Cortex of kidney (tissue), 1 donor: ENCODE measurements at places on chromosomes 11 and 22.

DNA sequence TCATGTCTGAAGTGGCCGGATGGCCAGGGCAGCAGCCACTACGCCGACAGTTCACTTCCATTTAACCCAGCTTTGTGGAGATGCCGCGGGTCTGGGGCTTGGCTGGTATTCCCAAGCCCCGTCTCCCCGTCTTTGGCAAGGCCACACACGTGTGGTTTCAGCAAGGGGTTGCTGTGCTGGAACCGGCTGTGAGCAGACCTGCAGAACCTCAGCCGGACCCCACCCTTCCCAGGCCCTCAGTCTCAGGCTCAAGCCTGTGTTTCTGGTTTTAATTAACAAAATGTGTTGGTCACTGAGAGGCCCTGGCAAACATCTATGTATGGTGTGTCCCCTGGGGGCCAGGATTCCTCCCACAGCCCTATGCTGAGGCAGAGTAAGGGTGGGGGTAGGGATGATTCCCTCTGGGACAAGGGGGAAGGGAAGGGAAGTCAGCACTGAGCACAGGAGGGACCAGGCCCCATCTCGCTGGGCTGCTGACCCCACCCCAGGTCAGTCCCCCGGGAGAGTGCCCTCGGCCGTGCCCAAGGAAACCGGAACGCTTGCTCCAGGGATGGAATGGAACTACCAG, 9.3 kb downstream of the OSBPL5 start:
- no peak for DNase-seq

DNA sequence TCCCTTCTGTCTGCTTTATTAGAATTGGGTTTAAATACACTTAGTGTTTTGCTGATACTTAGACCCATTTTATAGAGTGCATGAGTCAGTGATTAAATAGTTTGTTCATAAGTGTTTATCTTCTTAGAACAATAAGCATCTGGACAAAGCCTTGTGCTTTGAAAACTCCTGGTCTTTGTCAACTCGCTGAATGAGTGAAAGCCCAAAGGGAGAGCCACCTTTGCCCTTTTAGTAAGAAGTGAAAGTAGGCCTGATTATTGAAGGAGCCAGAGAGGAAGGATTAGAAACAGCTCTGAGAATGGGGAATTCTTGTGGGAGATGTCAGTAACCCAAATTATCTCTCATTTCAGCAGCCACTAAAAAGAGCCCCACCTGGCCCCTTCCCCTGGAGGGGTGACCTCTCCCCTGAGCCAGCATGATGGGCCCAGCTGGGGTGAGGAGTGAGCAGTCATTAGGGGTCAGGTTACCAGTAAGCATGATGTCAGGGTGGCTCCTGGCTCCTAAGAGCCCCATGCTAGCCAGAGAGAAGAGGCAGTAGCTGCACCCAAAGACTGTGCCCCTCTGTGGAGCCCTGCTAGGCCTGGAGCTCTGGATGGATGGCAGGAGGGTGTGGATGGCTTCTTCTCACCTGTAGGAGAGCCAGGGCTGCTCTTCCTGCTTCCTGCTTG, 125.1 kb upstream of the E2F8 start:
- no peak for DNase-seq

GRCh38 chr11:87290304-87290922, 252.7 kb downstream of the TMEM135 start:
- DNase-seq, result no peak

DNA sequence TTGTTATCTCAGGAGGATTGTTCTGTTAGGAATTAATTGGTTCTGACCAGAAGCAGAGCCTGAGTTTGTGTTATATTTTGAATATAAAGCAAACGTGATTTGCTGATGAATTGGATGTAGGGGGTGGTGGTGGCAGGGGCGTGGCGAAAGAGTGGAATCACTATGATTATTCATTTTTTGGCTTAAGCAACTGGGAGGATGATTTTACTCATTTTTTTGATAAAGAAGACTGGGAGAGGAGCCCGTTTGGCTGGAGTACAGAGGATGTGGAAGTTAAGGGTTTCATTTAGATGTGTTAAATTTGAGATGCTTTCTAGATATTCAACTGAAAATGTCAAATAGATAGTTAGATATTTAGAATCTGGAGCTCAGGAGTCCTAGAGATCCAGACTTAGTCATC, 83.4 kb upstream of the MYO18B start:
- DNase-seq, result no peak

DNA sequence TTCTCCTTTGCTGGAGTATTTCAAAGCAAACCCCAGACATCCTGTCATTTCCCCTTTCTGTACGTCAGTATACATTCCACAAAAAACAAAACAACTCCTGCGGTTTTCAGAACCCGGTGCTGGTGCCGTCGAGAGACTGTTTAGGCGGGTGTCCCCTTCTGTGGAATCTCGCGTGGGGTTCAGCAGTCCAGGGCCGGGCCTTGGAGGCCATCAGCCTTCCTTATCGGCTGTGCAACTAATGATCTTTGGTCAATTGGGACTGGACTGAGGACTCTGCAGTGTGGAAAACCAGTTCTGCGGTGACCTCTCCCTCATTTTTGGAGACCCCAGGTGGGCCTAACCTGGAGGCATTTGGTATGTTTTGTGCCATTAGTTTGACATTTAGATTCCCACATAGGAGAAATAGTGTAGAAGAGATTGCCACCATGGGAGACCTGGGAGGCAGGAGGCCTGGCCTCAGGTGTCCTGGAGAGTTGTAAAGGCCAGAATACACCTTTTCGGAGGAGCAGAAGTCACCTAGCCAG, 84.4 kb downstream of the TBC1D22A start:
- no peak for DNase-seq

GRCh38 chr11:117807482-117808327, 10.7 kb upstream of the DSCAML1 start:
- DNase-seq, result no peak

- no peak for DNase-seq
Observed at GRCh38 chr11:79274636-79275331, 166.0 kb downstream of the TENM4 start.

GRCh38 chr22:19066531-19067271, 55.5 kb downstream of the DGCR2 start:
- DNase-seq, result no peak

DNA sequence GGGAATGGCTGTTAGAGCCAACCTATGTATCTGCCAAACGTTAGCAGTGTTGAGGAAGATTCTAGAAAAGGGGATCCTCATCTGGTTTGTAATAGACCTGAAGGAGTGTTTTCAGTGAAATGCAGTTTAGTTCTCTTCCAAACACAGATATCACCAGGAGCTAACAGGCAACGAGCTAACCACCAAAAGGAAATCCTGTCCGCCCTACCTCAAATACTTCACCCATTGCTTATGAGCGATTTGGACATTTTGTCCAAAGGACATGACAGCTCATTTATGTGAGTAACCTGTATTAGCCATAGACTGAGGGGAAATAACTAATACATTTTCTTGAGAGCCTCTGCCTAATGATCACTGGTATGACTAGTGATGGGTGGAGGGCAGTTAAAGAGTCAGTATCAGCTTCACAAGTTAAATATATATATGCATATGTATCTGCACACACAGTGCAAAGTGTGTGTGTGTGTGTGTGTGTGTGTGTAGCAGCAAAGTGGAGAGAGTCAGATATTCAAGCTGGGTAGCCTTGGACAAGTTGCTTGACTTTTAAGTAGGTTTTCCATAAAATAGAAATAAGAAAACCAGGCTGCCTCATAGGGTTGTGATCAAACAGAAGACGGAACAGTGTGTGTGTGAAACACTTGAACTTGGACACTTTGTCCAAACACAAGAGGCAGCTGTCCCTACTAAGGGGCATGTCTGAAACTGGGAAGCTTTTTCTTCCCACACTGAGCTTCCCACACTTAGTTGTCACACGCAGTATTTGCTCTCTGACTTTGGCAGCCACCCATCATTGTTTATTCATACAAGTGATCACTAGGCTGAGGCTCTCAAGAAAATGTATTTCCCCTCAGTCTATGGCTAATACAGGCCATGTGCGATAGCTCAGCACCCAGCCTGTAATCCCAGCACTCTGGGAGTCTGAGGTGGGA, 940 bp upstream of the C11orf91 start:
- DNase-seq, result no peak

DNA sequence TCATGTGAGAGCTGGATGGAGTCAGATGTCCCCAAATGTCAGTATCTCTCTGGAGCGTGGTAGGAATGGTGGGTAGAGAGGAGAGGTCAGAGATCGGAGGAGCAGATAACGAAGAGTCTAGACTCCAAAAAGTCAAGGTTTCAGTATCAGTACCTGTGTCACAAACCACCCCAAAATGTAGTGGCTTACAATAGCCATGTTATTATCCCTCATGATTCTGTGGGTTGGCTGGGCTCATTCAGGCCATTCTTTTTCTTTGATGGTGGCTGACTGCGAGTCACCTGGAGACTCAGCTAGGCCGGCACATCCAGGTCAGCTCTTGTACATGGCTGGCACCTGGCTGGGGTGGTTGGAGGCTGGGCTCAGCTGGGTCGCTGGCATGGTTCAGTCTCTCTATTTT, 7.3 kb upstream of the SSTR3 start:
- DNase-seq, result no peak

DNA sequence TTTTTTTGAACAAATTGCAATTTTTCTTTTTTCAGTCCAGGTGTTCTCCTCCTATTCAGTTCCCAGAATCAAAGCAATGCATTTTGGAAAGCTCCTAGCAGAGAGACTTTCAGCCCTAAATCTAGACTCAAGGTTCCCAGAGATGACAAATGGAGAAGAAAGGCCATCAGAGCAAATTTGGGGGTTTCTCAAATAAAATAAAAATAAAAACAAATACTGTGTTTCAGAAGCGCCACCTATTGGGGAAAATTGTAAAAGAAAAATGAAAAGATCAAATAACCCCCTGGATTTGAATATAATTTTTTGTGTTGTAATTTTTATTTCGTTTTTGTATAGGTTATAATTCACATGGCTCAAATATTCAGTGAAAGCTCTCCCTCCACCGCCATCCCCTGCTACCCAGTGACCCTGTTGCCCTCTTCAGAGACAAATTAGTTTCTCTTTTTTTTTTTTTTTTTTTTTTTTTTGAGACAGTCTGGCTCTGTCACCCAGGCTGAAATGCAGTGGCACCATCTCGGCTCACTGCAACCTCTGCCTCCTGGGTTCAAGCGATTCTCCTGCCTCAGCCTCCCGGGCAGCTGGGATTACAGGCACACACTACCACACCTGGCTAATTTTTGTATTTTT, 6.2 kb upstream of the UBE4A start:
- DNase-seq, result no peak

DNA sequence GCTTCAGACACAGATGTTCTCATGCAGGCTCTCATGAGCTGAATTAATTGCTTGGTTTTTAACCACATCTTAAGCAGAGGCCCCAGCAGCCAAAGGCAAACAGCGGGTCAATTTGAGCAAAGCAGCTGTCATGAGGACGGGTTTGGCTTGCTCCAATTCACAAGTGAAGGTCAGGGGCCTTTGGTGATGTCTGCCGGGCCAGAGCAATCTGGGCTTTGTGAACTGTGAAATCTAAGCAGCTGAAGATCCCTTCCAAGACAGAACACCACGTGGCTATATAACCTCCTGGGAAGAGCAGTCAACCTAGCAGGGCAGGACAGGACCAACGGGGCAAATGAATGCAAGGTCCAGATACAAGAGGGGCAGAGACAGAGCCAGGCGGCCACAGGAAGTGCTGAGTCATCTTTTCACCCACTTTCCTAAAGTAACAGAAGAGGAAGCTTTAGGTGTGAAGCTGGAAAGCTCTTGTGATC, 187.3 kb upstream of the B3GAT1 start:
- DNase-seq, result no peak
